ENCODE measurements at places on chromosomes 16 and 17. TPM values are rescaled to one million over a fixed set of nuclear protein-coding genes. Genes with fewer than 3 reads are reported as not detected.

DNA sequence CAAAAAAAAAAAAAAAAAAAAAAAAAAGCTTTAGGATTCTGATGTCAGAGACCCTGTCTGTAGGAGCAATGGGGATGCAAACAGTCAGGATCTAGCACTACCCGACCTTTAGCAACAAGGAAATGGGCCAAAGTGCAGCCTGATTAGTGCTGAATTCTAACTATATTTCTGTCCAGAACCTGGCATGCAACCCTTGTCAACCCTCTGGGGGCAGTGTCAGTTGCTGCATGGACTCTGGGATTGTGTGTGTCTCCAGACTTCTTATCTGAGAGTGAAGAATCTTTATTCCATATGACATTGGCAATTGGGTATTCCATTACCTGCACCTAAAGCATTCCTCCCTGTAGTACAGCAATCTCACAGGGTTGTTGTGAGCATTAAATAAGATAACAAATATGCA lies 120.3 kb upstream of the CRHR1 start:
- no peak for DNase-seq

DNA sequence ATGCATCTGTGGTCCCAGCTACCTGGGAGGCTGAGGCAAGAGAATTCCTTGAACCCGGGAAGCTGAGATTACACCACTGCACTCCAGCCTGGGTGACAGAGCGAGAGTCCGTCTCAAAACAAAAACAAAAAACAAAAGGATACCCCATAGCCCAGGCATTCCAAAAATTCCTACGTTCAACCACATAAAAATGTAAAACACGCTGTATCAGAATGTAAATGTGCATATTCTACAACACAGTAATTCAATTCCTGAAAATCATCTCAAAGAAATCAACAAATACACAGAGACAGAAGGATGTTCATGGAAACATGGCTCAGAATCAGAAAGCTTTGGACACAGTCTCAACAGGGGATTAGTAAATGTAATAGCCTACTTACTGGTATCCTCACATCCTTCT lies 33.0 kb downstream of the COG7 start:
- DNase-seq, result no peak

The HLF gene
- polyA plus RNA-seq, result 1.6 TPM

- no peak for DNase-seq
Observed at GRCh38 chr17:58560511-58560910, 46.1 kb upstream of the MTMR4 start.

DNA sequence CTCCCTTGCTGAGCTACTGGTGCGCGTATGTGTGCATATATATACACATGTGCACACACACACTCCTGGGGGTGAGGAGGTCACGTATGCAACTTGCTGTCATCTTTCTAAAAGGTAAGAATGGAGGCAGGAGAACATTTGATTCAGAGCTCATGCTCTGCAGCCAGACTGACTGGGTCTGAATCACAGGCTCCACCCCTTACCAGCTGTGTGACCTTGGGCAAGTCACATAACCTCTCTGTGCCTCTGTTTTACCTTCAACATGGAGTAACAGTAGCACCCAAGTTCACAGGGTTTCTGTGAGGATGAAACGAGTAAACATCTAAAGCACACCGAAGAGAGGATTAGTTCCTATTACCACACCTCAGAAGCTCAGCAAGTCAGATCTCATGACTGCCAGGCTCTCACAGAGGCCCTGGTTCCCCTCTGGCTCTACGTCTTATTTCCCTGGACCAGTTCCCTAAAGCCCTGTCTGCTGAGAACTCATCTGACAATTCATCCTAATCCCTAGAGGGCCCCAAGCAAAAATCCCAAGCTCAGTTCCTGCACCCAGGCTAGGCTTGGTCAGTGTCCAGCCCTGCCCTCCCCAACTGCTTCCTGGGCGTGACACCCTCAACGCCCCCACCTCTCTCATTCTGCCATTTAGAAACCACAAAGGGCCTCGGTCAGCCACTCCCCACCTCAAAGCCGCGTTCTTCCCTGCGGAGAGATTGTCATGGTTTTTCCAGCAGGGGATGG lies 28.7 kb downstream of the ABR start:
- no peak for DNase-seq

GRCh38 chr16:30615358-30616091 lies 5.3 kb upstream of the ZNF689 start:
- no peak for DNase-seq

DNA sequence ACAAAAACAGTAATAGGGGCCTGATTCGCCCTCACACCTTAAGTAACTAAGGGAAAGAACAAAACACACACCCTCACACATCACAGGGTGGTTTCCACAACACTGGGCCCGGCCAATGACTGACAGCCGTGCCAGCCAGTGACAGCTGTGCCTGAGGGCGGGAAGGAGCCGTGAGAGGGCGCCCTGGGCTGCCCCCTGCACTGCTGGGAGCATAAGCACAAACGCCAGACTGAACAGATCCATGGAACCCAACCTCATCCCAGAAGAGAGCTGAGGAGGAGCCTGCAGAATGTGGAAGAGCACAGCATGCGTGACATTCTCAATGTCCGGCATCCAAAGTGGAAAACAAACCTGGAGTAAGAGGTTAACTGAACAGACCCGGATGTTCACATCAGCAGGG lies 16.0 kb downstream of the CSNK1D start:
- DNase-seq, result no peak

DNA sequence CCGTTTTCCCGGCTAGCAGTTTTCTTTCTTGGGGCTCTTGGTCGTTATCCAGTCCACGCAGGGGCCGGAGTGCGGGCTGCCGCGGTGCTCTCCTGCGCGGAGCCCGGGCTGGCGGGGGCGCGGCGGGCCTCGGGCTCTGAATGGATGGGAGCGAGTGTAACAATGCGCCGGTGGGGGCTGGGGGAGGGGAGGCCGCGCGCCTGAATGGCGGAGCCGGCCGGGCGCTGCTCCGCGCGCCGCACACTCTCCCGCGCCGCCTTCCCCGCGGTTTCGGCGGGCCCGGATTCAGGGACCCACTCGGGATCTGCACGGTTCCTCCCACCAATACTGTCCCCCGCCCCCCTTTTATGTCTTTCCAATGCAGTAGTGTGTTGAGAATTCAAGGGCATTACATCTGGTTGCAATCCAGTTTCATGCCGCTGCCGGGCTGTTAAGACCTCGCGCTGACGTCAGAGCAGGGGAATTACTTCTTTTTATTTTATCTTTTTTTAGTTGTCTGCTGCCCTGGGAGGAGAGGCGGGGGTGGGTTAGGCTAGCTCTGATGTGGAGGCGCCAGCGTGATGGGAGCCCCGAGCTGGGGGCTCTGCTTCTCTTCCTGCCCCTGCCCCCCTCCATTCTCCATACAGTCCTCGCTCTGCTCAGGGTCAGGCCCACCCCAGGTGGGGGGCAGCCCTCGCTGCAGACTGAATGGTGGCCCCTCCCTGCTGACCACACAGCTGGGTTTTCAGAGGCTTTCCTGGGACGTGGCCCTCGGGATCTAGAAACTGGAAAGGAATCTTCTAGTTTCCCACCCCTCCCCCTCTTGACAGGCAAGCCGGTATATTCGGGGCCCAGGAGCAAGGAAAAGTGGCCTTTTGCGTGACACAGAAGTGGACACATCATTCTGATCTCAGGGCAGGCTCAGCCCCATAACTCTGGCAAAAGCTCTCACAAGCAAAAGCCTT lies 1.8 kb downstream of the RAI1 start:
- no peak for DNase-seq

Measured in large intestine (tissue), 12 donors.